Nephron progenitor cell (in vitro differentiated cells): ENCODE measurements at places on chromosomes 11 and 22.

GRCh38 chr11:7787239-7787638, 9.5 kb downstream of the OR5P2 start:
- DNase-seq, result no peak

- no peak for DNase-seq
Observed at GRCh38 chr22:19446603-19447329, 745 bp downstream of the C22orf39 start.

DNA sequence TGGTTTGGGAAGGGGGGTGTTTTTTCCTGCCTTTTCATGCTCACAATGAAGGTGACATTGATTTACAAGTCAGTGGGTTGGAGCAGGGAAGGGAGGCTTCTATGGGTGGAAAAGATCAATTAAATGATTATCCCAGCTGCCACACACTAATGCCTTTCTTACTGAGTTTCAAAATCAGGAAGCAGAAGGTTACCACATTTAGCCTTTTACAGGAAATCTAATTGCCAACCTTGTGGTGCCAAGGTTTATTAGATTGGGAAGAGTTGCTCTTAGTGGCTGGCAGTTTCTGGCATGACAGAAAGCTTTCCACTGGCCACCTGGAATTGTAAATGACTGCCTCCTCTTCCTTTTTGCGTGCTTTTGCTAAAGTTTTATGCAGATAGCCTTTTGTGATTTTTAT, 98.7 kb downstream of the NAV2 start:
- DNase-seq, result no peak

DNA sequence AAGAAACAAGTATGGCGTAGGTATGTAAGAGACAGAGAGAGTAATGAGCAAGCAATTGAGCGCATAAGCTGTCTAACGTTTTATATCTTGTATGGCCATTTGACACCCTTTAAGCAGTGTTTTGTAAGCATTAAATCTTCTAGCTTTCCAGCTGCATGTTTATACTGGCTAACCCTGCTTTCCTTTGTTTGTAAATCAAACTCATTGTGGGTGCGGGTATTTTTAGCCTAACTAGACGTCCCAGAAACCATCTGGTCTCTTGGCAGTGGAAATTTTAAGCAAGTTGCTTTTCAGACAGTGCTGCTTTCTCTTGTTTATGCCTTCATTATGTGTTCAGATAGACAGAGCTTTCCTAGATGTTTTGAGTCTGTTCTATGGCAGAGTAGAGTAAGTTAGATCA, 73.5 kb downstream of the RNF169 start:
- DNase-seq, result no peak

DNA sequence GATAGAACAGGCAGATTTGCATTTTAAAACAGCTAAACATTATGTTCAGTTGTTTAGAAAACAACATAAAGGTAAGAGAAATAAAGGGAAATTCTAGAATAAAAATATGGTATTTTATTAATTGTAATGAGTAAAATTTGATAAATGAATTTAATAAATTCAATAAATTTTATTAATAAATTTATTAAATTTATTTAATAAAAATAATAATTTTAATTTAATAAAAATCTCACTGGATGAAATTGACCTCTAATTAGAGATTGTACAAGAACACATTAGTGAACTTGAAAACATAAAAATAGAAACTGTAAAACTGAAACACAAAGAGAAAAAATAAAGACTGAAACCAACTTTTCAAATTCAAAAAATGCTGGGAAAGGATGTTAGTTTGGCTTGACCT, 605.7 kb upstream of the LRRC4C start:
- no peak for DNase-seq

GRCh38 chr11:17543574-17544180, 539 bp downstream of the USH1C start:
- DNase-seq, result no peak

DNA sequence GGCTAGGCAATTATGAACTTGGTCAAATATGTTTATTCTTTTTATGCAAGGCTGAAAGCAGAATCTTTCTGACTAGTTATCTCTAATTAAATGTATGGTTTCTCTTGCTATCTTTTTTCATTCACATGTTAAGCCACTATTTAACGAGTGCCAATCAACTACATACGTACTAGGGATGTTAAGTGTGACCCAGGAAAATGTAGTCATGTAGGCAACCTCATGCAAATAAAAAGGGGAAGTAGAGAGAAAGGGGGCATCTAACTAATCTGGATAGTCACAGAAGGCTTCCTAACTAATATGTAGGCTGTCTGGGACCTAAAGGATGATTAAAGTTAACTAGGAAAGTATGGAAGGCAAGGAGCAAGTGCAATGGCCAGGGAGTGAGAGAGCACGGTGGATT, 23.5 kb downstream of the TBRG1 start:
- DNase-seq, result no peak

DNA sequence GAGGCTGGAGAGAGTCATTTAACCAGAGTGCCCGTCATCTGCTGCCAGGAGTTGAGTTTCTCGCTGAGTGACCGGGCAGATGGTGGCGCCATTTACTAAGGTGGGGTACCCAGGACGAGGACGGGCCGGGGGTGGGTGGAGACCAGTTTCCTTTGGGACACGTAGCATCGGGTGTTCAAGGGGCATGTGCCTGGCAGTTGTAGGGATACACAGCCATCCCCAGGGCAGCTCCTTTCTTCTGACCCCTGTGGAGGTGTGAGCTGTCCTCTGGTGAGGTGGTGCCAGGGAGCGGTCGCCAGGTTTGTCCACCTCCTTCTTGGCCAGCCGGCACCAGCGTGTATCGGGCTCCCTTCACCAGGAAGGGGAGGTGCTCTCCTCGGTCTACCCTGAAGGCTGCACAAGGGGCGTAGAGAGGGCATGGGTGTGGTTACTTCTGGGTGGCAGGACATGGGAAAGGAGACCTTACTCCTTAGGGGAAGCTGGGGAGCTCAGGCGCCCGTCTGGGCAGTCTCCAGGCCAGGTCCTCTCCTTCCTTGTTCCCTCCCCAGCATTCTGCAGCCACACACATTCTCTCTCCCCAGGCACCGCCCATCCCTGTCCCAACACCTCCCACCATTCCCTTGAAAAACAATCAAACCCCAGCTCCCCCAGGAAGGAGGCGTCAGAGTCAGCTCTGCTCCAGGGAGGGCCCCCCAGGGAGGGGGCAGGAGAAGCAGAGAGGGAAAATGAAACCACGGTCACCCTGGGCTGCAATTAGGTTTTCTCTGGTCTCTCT, 10.3 kb upstream of the MB start:
- DNase-seq, result peak; percentile 55

GRCh38 chr22:43681731-43682360, 130.3 kb downstream of the EFCAB6 start:
- DNase-seq, result no peak

GRCh38 chr22:22322792-22323191, 78.2 kb downstream of the VPREB1 start:
- DNase-seq, result no peak

DNA sequence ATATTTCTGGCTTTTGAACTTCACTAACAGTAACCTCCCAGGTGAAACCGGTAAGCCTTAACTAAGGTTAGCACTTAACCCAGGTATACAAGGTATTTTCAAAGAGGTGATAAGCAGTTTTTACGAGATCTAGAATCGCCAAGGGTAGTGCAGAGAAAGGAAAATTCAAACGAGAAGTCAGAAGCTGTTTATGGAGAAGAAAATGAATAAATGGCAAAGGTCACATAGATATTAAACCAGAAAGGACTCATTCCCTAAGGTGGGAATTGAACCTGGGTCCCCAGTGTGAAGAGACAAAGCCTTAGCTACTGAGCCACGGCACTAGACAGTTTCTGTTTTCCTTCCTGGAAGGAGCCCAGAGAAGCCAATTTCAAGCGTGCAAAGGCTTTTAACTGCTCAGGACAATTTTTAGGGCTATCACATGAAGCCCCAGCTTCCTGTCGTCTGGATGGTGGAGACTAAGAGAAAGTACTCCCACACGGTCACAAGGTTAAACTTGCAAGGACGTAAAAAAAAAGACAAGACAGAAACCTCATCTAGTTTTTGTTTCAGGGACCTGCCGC, 5.7 kb upstream of the C1QTNF6 start:
- peak; percentile 51 for DNase-seq

- DNase-seq, result no peak
Observed at GRCh38 chr11:64266339-64266738, 15.0 kb downstream of the PLCB3 start.

DNA sequence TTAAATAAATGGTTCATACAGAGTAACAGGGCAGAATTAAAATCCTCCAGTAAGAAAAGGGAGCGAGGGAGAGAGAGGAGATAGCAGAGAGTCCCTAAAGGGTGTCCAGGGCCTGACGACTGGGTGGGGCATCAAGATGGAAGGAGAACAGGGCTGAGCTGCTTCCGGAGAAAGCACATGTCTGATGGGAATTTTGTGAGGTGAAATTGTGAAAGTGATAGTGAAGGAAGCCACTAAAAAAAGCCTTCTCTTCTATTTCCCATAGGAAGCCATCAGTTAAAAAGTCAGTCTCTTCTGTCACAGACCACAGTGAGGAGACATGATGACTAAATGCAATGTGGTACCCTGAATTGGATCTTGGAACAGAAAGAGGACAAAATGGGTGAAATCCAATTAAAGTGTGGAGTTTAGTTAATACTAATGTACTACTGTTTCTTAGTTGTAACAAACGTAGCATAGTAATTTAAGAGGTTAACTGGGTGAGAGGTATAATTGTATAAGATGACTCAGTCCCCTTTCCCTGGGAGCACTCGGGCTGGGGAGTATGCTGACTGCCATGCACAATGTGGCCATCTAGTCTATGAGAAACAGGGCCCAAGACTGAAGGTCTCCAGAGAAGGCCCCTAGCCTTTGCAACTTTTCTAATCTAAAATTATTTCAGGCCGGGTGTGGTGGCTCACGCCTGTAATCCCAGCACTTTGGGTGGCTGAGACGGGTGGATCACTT, 29.5 kb upstream of the FCHSD2 start:
- no peak for DNase-seq

GRCh38 chr22:46442217-46442853, 95.1 kb downstream of the CELSR1 start:
- no peak for DNase-seq

DNA sequence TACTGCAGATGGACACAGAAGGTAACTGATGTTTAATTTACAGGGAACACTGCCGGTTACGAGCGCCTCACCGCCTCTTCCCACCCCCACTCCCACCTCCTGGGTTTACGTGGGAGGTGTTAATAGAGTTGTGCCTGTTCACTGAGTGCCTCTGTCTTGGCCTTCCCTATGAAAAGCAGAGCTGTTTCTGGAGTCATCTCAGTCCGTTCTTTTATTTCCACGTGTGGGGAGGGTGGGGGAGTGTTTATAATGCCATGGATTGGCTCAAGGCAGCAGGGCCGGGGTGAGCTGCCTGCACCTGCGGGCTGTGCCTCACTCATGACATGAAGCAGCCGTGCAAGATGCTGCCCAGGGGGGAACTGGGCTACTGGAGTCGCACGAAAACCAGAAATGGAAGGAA, 322.7 kb downstream of the CADM1 start:
- peak; percentile 47 for DNase-seq

- DNase-seq, result no peak
Observed at GRCh38 chr22:32714458-32715430, 86.8 kb upstream of the TIMP3 start.

DNA sequence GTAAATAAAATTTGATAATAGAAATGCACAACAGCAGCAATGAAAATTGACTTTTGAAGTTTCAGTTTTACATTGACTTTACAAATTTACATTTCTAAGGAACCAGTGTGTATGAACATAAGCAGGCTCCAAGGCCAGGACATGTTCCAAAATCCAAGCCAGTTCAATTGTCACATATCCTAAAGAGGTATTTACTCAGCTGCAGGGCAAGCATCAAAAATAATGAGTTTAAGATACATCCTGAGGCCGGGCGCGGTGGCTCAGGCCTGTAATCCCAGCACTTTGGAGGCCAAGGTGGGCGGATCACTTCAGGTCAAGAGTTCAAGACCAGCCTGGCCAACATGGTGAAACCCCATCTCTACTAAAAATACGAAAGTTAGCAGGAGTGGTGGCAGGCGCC, 39.0 kb upstream of the AKIP1 start:
- DNase-seq, result no peak

GRCh38 chr11:23976841-23977271, 520.0 kb upstream of the LUZP2 start:
- no peak for DNase-seq

DNA sequence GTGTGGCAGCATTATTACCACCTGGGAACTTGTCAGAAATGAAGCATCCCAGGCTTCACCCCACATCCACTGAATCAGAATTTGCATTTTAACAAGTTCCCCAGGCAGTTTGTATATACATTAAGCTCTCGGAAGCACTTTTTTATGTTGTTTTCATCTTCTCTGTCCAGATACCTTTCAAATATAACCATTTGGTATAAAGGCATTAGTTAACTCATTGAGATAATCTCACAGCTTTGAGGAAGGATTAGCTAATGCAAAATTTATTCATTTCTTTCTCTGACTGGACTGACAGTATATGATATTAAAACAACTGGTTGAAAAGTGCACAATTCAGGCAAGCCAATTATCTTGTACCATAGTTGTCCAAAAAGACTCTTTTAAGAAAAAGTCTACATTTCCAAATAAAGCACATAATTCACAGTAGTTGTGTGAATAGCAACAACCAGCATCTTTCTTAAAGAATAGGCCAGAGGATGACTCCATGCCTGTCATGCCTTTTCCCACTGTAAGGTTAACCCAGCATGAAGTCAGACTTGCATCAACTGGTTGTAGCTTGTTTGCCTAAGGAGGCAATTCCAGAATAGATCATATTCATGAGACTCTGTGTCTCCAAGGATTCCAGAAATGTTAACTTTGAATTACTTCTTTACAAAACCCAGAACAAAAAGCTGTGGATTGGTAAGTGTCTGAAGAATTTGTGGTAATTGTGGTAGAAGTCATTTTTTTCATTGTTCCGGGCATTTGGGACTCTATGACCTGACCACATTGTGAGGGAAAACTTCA, 254.3 kb upstream of the SESN3 start:
- DNase-seq, result no peak

DNA sequence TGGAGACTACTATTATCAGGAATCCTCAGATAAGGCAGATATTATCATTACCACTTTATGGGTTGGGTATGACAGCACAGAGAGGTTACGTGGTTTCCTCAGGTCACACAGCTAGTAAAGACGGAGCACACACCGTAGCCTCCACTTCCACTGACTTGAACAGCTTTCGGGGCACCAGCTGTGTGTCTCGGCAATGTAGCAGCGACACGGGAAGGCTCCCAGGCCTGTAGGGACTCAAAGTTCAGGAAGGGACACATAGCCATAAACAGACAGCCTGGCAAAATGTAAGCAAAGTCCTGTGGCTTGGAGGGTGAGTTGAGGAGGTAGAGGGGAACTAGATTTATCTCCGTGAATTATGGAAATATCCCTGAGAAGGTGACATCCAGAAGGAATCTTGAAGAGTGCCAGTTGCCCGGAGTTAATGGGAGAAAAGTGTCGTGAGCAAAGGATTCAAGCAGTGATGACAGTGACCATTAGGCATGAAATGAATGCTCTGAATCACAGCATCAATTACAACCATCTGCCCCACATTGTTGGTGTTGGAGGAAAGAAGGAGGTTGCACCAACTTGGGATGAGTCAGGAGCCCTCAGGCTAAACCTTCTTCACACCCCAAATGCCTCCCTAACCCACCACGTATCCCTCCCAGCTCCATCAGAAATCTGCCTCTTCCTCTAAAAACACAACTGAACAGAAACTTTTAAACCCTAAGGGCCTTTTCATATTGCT, 106.7 kb upstream of the ASPHD2 start:
- DNase-seq, result no peak
